CD4-positive, alpha-beta memory T cell (primary cell): ENCODE measurements at places on chromosomes 2 and 18. TPM values are rescaled to one million over a fixed set of nuclear protein-coding genes. Genes with fewer than 3 reads are reported as not detected.

Gene PRKAG3
- total RNA-seq = not detected

Gene PTPRN
- not detected for total RNA-seq

Gene C1QL2
- total RNA-seq = not detected

Gene CYP26B1
- total RNA-seq = not detected

Gene BCL2
- total RNA-seq = 42.7 TPM

Gene TLX2
- 0.52 TPM for total RNA-seq

- DNase-seq = no peak
These were observed 438.2 kb downstream of the TSN start for GRCh38 chr2:122193622-122194021.

DNA sequence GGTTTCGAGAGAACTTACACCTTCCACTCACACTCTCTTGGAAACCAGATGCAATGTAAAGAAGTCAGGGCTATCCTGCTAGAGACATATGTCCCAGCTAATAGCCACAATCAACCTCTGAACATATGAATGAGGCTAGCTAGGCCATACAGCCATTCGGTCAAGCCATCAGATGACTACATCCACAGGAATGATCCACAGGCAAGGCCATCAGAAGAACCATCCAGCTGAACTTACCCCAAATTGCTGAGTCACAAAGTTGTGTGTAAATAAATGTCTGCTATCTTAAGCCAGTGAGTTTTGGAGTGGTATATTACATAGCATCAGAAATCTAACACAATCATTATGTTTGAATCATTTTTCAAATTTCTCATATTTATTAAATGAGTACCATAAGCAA lies 5.2 kb upstream of the SPAST start:
- DNase-seq = no peak

DNA sequence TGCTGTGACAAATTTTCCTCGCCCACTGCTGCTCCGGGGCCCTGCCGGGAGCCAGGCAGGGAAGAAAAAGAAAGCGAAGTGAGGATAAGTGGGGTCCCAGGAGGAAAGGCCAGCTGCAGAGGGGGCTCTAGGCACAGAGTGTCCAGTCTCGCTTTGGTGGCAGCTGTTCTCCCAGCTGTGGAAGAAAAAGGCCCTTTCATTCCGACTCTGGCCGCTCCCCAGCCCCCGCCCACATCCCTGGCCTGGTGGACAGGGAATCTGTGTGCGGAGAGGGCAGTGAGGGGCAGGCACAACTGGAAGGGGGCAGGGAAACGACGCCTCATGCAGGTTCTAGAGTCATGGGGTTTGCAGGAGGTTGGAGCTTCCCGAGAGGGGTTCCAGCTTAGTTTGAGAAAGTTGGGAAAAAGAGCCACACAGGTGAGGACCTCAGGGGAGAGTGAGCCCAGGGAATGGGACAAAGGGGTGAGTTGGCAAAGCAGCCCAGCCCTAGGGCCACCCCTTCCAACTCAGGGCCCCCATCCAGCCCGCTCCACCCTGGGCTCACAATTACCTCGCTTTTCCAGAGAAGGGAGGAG lies 1.8 kb downstream of the RTKN start:
- no peak for DNase-seq

DNA sequence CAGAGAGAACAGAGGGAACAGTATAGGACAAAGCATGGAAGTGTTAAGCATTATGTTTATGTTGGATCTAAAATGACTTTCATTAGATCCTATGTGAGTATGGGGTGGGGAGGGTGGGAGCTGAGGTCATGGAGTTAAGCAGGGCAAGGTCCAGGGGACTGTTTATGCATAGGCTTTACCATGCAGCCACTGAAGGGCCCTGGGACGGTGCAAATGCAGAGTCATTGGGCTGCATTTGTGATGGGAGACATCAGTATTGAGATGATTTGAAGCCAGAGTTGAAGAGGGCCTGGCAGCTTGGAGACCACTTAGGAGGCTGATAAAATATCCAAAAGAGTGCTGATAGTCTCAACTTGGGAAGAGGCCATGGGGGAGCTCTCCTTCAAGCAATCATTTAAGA lies 22.7 kb downstream of the IL1RL2 start:
- DNase-seq = no peak

DNA sequence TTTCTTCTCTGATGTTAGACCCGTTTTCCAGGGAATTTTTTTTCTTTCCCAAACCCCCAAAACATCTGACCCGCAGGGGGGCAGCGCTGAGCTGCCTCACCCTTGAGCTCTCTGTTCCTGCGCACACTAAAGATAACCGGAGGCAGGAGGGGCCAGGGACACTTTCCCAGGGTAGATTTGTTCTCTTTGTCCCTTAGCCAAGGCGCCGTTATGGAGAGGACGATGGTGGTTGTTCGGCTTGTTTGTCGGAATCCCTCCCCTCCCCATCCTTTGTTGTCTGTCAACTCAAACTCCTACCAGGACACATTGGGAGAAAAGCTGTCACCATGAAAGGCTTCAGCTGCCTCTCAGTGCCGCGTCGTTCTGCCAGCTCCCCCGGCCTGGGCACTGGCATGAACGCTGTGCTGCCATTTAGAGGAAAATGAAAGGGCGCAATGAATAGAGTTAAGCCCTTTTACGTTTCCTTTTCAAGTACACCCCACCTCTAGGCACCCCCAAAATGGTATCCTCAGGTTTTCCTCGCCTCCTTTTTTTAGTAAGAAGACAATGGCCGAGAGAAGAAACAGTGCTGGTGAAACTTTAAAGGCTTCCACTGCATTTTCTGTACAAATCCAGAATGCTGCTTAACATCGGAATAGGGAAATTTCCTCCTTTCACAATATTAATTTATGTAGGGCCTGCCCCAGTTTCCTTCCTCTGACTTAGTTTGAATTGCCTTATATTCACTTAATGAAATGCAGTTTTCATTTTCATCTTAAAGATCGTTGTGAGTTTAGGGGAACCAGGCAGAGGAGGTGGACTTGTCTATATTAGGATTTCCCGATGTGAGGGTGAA lies 62.1 kb downstream of the RND3 start:
- no peak for DNase-seq

- no peak for DNase-seq
These were observed 7.3 kb downstream of the INSIG2 start for GRCh38 chr2:118095610-118096009.

- no peak for DNase-seq
These were observed 170.6 kb downstream of the FIGN start for GRCh38 chr2:163565192-163565591.

DNA sequence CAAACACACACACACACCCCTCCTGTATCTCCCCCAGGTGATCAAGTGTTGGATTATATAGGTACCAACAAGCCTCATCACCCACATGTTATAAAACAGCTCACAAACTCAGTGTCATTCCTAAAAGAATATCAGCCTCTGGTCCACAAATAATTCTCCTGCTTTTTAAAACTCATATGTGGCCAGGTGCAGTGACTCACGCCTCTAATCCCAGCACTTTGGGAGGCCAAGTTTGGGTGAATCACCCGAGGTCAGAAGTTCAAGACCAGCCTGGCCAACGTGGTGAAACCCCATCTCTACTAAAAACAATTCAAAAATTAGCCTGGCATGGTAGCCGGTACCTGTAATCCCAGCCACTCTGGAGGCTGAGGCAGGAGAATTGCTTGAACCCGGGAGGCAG lies 87.8 kb downstream of the LRATD1 start:
- DNase-seq = no peak

GRCh38 chr2:168426861-168427260 lies 29.2 kb upstream of the CERS6 start:
- DNase-seq = no peak

- DNase-seq = no peak
These were observed 168.4 kb downstream of the ACKR3 start for GRCh38 chr2:236738030-236738429.
